ENCODE measurements at places on chromosomes 2 and 18.

DNA sequence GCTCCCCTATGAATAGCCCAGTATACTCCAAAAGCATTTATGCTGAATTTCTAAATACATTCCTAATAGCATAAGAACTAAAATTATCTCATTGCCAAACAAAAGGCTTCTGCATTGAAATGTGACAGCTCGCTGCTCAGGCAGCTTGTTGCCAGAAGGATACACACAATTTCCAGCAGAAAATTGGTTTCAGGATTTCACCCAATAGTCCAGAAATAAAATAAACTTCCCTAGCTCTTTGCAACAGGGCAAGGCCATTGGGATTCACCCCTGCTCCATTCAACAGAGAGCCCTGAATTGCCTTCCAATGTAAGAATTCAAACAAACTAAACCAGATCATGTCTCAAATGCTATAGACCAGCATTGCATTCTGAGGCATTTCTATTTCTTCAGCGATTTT is 70.7 kb downstream of the RBM43 start:
- no peak for DNase-seq

DNA sequence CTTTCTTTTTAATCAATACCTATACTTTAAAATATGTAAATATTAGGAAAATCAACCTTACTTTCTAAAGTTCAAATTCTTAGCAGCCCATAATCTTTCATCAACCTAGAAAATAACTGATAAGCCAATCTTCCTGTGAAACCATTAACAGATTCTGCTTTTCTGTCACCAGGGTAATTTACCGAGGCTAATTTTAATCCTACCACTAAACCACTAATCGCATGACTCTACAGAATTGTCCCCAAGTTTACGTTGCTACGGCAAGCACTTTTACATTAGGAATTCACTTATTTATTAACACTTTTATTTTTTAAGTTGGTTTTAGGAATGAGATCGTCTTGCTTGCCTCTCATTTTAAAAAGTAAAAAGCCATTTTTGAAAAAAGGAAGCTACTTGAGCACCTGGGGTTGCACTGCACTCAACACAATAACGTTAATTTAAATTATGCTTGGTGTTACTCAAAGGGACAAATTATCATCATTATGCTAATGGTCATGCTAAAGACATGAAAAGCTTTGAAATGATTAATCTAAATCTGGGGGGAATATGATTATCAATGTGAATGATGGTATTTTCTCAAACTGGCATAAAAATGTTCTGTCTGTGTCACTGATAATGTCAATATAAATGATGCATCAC is 10.2 kb downstream of the ZNF516 start:
- DNase-seq = no peak

DNA sequence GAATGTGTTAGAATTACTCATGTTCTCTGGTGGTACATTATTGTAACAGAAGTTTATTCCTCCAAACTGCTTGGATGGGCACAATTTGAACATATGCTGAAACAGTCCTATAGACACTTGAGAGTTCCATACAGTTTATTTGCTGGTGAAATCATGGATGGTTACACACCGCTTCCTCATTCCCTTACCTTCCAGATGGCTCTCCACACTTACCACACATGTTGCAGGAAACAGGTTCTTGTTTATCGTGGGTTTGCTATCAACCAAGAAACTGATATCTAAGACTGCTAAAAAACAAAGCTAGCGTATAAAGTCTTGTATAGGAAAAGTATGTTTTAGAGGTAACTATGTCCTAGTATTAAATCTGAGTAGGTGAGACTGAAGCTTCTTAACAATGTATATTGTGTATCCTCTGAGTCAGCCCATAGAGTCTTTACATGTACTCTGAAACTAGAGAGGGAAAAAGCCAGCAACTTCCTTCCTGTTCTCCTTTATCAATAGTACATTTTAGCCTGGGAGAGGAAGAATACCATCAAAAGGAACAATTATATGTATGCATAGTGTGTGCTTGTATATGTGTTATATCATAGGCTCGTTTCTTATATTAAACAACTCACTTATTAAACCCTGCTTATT is 313.1 kb downstream of the PLCL1 start:
- no peak for DNase-seq

DNA sequence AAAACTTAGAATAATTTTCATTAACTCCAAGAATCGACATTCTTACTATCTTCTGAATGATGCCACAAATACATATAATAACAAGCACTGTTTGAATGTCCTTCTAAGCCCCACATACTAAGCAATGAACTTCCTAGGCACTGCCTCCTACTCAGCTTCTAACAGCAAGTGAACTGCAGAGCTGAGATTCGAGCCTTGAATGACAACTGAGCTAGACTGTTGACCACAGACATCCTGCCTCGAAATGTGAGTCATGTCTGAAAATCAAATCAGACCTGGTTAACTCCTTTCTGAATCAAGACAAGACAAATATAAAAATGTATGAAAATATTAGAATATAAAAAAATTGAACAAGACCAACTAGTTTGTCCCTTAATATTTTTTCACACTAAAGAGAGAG is 108.1 kb downstream of the MYT1L start:
- no peak for DNase-seq

- peak; percentile 87 for DNase-seq
Measured at GRCh38 chr2:238864207-238865014, 16.5 kb downstream of the TWIST2 start.

DNA sequence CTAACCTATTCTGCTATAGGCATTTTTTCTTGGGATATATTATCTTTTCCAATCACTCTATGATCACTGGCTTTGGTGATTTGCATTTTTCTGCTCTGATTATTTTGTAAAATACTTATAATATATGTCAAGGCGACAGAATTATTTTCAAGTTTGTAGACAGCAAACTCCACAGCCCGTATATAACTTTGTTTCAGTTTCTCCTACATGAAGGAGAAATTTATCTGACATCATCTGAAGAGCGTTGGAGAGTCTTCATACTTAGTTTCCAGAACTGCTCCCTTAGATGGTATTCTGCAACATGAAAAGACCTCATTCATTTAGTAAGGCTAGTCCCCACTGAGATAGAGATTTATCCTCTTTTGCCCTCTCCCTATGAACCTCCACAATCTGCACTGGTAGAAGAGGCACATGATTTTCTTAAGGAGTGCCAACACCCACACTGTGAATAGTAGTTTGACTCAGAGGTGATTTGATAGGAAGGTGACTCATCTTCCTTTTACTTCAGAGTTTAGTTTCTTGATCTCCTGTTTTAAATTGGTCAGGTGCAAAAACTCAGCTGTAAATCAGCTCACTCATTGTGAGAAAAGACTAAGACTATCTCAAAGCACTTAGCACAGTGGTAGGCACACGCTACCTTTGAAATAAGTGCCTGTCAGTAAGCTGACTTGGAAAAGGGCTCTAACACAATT is 1848.6 kb upstream of the CELF4 start:
- no peak for DNase-seq

- no peak for DNase-seq
Measured at GRCh38 chr2:98828793-98829371, 98.0 kb upstream of the MGAT4A start.

DNA sequence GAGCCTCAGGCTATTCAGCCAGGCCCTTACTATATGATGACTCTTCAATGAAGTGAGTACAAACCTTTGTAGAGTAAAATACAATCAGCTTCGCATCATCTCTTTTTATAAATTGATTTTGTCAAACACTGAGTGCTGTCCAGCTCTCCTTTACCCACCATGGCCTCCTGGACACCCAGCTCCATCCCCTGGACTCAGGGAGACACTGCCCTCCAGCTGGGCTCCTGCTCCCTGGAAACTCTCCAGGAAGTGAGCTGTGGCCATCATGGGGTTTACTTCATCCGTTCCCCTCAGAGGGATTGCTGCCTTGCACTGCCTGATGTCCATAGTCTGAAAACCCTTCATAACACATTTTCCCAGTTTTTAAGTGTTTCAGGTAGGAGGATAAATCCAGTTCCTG is 82.5 kb upstream of the XIRP2 start:
- DNase-seq = no peak

DNA sequence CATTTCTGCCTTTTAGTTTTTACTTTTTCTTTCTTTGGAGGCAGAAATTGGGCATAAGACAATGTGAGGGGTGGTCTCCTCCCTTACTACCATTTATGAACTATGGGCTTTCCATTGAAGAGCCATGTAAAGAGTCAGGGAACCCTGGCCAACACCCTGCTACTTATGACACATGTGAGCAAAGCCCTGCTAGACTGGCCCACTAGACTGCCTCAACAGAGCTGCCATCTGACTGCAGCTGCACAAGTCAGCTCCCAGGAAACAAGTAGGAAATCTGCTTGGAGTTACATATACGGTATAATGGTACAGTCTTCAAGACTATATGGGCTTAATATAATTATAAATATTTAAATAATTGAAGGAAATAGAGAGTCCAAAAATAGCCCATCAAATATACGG is 816.8 kb downstream of the TRIB2 start:
- no peak for DNase-seq

DNA sequence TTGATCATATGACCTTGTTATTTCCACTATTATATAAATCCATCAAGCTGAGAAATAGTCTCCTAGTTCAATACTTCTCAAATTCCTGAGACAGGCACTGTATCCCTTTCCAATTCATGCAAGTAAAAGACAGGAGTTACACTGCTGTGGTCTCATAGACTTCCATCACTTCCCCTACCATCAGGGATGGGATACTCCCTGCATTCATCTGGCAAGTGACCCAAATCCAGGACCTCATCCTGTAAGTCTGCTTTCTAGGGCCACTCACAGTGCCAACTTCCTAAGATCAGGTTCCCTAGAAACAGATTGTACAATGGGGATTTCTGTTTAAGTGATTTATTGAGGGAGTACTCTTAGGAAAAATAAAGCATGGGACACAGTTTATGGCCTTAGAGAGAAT is 424.0 kb upstream of the CDH7 start:
- DNase-seq = no peak

DNA sequence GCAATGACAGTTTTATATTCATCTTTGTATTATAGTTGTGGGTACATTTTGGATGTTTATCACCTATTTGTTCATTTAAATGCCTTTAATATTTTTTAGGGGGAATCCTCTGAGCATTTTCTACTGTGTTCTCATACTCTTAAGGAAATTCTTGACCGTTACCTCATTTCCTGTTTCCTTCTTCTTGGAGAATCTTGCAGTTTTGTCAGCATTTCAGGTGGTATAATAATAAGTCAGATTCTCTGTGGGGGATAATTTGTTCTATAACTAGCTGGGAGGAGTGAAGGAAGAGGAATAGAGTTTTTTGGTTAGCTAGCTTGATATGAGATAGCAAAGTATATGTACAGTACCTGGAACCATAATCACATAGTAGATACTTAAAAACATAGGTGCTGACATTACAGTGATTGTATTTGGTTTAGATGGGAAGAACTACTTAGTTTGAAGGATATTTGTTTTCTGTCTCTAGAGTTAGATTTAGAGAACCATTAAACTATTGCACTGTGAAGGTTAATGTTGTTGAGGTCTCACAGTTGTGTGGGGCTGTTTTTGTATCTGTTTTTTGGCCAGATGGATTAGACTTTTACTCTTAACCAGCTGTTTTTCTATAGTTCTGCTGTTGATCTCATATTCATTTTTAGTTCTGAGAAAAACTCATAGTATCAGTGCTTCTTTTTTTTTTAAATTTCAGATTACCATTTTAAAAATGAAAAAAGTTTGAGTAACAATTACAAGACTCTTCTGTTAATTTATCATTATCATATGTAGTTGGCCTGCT is 14.2 kb downstream of the MTX2 start:
- no peak for DNase-seq

GRCh38 chr2:8608411-8608954 is 73.4 kb upstream of the ID2 start:
- DNase-seq = no peak

DNA sequence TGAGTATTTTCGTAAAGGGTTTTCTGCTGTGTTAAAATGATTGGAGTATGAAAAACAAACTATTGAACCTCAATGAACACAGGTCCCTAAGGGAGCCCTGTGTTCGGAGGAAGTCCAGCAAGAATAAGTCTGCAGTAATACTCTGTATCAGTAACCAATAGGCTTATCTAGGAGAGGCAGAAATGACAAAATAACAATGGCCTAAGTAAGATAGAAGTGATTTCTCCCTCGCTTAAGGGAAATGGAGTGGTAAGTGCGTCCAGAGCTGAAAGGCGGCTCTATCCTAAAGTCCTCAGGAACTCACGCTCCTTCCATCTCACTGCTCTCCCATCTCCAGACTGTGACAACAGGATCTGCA is 29.3 kb upstream of the MFSD6 start:
- DNase-seq = no peak

DNA sequence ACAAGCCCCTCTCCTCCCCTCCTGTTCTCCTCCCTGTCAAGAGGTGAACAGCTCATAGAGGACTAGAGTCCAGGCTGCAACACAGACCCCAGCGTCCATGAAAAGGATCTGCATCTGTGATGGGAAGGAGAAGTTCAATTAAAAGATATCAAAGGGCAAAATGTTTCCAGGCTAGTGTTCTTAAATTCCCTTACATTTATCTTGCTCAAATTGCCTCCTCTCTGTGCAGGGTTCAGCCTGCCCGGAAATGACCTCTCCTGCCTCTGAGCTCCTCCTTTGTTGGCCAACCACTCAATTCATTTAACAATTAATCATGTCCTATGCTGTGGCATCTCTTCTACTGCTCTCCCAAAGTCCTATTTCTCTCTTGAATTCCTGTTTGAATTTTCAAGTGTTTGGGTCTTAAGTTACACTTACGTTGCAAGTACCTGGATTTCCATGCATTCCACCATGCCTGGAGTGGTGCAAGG is 105.3 kb downstream of the TSN start:
- DNase-seq = no peak

DNA sequence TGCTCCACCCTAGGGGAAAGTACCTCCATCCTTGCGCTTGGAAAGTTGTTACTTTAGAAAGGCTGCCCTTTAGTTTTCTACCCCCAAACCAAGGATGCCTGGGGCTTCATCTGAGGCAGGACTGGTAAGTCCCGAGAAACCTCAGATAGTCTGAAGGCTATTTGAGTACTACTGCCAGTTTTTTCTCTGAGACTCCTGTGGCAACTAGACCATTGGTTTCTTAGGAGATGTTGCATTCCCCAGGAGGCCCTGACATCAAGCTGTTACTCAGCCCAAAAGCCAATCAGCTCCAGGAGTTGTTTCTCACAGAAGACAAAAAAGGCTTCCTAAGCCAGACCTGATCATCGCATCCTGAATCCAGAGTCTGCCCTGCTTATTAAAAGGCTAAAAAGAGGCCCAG is 67.2 kb downstream of the COLEC12 start:
- DNase-seq = no peak

- no peak for DNase-seq
Measured at GRCh38 chr2:6992794-6993228, 75.6 kb downstream of the RNF144A start.

GRCh38 chr2:6475155-6475940 is 390.4 kb downstream of the CMPK2 start:
- no peak for DNase-seq

Data from right forelimb (tissue), 1 donor.